ENCODE measurements at places on chromosomes 7 and 10. TPM values are rescaled to one million over a fixed set of nuclear protein-coding genes. Genes with fewer than 3 reads are reported as not detected.

DNA sequence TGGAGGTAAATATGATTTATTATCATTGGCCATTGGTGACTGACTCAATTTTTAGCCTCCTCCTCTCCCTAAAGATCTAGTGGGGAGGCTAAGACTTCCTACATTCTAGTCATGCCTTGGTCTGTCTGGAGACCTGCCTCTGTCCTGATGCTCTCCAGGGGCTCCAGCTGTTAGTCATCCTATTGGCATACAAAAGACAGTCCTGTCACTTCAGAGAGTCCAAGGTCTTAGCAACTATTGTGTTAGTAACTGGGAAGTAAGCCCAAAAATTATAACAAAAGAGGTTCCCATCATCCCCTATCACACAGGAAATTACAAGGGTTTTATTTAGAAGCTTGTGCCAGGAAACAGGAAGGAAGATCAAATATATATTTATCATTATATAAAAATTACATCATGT, 400.6 kb upstream of the VSTM2A start:
- DNase-seq: no peak

DNA sequence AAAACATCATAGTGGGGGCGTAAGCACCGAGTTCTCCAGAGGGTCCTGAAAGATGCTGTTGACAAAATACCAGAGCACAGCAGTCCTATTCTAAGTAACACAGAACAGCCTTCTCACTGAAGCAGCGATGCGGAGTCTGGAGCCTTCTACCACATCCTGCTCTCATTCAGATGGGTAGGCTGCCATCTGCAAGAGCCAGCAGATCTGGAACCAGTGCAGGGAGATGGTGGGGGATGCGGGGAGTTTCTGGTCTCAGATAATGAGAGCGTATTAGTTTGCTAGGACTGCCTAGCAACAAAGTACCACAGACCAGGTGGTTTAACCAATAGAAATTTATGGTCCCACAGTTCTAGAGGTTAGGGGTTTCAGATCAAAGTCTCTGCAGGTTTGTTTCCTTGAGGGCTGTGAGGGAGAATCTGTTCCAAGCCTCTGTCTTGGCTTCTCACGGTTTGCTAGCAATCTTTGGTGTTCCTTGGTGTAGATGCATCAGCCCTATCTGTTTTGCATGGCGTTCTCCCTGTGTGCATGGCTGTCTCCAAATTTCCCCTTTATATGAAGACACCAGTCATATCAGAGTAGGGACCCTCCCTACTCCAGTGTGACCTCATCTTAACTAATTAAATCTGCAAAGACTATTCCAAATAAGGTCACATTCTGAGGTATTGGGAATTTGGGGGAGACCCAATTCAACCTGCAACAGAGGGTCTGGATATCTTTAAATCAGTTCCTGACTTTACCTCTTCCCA, 52.0 kb upstream of the STEAP1B start:
- no peak for DNase-seq

DNA sequence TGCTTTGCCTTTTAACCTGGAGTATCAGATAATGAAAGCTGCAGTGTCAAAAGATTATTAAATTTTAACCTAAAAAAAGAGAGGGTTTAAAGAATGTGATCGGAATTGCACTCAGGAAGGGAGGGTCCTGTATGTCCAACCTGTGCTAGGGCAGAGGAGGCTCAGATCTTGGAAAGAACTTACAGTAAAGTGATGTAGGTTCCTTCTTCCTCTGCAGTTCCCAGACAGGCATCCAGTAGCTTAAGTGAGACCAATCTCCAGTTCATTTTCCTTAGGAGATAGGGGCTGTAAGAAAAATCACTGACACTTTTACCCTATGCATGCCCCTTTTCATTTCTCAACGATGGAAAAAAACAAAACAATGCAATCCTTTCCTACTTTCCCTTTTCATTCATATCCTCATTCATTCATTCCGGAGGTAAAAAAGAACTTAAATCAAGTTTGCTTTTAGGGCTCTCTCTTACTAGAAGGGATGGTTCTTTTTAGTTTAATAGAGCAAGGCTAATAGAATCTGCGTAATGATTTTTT, 28.3 kb downstream of the EXOC6 start:
- no peak for DNase-seq

DNA sequence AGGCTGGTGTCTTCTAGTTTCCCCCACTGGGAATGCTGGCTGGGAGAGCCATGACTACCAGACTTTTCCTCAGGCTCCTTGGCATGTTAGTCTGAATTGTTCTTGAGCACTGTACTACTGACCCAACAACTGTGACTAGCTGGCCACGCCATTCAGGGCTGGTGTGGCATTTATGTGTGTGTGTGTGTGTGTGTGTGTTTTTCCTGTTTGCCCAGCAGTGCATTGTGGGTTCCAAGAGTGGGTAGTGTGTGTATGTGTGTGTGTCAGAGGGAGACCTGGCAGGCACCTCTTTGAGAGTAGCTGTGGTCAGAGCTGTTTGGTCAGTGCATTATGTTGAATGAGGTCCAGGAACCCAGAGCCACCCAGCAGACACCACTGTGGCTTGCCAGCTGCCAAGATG, 9.2 kb downstream of the PCBD1 start:
- DNase-seq: no peak

GRCh38 chr10:51005551-51005950, 68.7 kb upstream of the PRKG1 start:
- no peak for DNase-seq

DNA sequence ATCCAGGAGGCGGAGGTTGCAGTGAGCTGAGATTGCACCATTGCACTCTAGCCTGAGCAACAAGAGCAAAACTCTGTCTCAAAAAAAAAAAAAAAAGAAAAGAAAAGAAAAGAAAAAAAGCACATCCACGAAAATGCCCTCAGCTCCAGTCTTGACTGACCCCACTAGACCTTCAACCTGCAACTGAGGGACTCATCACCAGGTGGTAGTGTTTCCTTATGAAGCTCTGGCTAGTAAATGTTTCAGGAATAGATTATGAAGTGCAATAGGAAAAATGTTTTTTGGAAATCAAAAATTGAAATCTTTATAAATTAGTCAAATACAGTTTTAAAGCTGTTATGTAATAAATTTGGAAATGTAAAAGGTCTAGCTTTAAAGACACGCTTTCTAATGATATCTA, 22.4 kb downstream of the TLL2 start:
- no peak for DNase-seq

GRCh38 chr7:92949748-92950147, 113.4 kb upstream of the CDK6 start:
- DNase-seq: no peak

GRCh38 chr7:19248681-19249080, 103.5 kb upstream of the FERD3L start:
- DNase-seq: no peak

DNA sequence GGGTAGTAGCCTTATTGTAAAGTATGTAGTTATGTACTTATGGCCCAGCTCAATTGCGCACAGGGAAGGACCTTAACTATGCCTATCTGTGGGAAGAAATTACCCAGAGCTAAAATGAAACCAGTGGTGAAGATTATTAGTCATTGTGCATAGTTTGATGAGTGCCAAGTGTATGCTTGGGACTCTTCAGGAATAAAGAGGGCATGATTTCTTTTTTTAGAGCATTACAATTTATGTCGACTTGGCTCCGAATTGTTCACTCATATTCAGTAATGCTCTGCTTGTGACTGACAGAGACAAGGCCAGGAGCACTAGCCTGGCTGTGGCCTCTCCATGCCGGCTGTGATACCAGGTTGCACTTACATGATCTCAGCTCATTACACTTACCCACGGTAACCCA, 269.5 kb downstream of the TRIL start:
- no peak for DNase-seq

DNA sequence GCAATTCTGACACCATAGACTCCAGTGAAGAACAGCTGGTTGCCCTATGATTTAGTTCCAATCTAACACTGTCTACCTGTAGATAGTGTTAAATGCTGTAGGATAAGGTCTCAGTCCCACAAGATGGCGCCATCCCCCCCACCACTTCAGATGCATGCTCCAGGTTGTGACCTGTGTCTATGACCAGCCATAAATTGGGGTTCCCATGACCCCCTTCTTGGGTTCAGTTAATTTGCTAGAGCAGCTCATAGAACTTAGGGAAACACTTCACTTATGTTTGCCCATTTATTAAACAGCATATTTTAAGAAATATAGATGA, 13.1 kb downstream of the CCSER2 start:
- no peak for DNase-seq

DNA sequence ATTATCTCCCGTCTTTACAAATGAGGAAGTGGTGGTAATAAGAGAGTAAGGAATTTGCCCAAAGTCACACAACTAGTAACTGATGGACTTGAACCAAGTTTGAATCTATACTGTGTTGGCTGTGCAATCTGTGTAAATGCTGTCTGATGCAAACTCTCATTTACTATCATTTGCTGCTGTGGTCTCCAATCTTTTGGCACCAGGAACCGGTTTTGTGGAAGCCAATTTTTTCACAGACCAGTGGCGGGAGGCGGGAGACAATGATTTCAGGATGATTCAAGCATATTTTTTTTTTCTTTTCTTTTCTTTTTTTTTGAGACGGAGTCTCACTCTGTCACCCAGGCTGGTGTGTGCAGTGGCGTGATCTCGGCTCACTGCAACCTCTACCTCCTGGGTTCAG, 450.0 kb upstream of the FZD8 start:
- DNase-seq: no peak

DNA sequence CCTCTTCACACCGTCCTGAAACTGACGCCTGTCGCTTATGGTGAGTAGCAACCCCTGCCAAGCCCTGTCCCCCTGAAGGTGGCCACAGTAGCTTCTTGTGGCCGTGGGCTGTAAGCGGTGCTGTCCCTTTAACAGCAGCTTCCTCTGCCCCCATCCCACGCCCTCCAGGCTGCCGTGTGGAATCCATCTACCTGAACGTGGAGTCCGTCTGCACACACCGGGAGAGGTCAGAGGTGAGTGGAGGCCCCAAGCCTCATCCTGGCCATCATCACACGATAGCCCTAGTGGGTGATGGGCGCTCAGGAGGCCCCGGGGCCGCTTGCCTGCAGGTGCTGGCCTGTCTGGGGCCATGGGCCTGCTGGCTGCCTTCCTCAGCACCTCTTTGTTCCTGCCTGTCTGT, 21.2 kb downstream of the PFKFB3 start:
- DNase-seq: no peak

DNA sequence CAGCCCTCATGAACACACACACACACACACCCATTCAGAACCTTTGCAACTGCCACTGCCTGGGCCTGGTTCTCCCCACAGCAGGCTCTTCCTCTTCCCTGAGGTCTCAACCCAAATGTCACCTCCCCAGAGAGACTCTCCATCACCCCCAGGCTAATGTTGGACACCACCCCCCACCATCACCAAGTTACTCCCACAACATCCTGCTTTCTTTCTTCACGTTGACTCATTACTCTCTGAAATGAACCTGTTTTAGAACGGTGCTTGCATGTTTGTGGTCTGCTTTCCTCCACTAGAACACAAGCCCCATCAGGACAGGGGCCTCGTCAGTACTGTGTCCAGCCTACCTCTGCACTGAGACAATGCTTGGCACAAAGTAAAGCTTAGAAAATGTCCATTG, 16.0 kb downstream of the AFAP1L2 start:
- no peak for DNase-seq

DNA sequence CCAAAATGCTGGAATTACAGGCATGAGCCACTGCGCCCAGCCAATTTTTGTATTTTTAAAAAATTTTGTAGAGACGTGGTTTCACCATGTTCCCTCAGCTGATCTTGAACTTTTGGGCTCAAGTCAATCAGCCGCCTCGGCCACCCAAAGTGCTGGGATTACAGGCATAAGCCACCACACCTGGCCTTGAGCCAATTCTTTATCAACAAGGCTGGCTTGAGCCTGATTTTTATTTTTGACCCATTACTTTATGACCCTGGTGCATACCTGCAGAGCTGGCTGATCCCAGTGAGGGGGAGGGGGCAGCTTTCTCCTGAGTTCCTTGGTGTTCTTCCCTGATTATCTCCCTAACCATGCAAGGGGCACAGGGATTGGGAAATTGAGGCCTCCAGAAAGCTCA, 15.8 kb upstream of the CPA1 start:
- DNase-seq: no peak

- peak; percentile 40 for DNase-seq
Measured at GRCh38 chr10:132386419-132386831, 10.6 kb upstream of the PWWP2B start.

- DNase-seq: no peak
Measured at GRCh38 chr7:26156451-26157420, 4.7 kb downstream of the NFE2L3 start.

DNA sequence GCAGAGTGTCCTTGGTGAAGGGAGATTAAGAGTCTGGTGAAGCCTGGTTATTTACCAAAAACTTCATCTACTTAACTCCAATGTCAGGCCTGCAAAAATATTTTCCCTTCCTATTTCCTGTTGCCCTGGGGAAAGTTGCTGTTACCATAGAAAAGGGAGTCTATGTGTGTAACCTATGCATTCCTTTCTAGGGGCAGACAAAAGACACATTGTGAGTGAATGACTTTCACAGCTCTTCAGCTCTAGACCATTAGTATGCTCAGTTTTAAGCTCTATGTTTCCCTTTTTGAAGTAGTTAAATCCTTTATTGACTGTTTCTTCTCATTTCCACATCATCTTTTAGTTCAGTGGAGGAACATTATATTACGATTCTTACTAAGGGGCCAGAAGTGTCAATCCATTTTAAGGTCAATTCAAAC, 45.6 kb upstream of the SGCE start:
- no peak for DNase-seq

The SMKR1 gene
- total RNA-seq: not detected

The UBE3C gene
- 29.2 TPM for total RNA-seq

The CALN1 gene
- 0.45 TPM for total RNA-seq

The THSD7A gene
- total RNA-seq: 1.6 TPM

The HOXA10 gene
- 0.10 TPM for total RNA-seq

The ASB10 gene
- total RNA-seq: not detected

The PVRIG gene
- 0.50 TPM for total RNA-seq

The CFAP46 gene
- total RNA-seq: 0.08 TPM

The PPP1R17 gene
- not detected for total RNA-seq

The TSPAN13 gene
- 41.3 TPM for total RNA-seq

The PAX2 gene
- total RNA-seq: 0.18 TPM

The SYCE1 gene
- 2.4 TPM for total RNA-seq

The C10orf53 gene
- not detected for total RNA-seq

The NPC1L1 gene
- 21.1 TPM for total RNA-seq

The LIPJ gene
- 0.08 TPM for total RNA-seq

The BET1 gene
- 17.1 TPM for total RNA-seq

Measured in left lobe of liver (tissue), 2 donors.